ENCODE measurements at places on chromosomes 5 and 9.
A peak's percentile ranks its signal among the peaks of the same experiment; 100 is the strongest.

DNA sequence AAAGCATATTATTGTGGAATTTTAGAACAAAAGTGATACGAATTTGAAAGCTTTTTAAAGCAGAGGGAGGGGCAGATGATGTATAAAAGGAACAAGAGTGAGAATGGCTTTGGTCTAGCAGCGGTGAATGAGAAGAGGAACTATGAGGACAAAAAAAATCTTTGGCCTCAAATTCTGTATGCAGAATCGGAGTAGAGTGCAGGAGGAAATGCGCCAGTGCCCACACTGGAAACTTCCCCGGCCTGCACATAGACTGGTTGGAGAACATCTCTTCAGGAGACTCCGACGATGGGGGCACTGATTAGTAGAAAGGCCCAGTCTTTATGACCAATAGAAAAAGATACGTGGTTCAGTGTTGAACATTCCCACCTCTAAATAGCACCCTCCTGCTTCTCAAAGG is 51.3 kb downstream of the SLC46A2 start:
- DNase-seq: no peak

GRCh38 chr9:22175972-22176545 is 167.0 kb upstream of the CDKN2B start:
- no peak for DNase-seq

DNA sequence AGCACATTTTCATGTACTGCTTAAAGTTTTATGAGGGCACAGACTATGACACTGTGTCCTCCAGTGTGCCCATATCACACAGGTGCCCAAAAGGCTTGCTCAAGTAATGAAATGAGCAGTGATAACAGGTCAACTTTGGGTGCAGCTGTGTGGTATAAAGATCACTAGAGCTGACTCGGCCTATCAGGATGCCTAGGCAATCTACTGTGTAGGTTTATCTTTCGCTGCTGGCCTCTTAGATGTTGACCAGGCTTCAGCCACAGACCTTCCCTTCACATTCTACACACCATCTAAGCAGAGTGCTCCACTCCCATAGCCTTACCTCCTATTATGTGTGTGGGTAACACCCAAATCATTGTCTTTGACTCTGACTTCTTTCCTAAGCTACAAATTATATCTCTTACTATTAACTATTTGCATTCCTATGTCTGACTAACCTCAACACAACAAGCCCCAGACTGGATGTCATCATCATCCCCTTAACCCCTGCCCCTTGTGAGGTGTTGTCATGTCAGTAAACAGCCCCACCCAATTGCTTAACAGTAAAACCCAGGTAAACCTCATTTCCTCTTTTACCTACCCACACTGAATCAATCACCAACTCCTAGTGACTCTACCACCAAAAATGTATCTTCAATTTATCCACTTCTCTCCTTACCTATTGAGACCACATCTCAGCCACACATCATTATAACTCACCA is 2.5 kb downstream of the SREK1IP1 start:
- peak; percentile 3 for DNase-seq

- DNase-seq: peak; percentile 18
Observed at GRCh38 chr5:95850391-95850894, 27.9 kb upstream of the GLRX start.

Measured in GM03348 (cell line).